ENCODE measurements at places on chromosomes 5 and 9. TPM values are rescaled to one million over a fixed set of nuclear protein-coding genes. Genes with fewer than 3 reads are reported as not detected.

Gene PCDHB3
- total RNA-seq, result 0.38 TPM

Gene OLFML2A
- 0.28 TPM for total RNA-seq

Gene CYLC2
- total RNA-seq, result not detected

Gene ST8SIA4
- total RNA-seq, result 8.0 TPM

Gene IL4
- not detected for total RNA-seq

Gene ADRA1B
- total RNA-seq, result 0.94 TPM

Gene F2RL2
- 1.1 TPM for total RNA-seq

Gene FOXD4L4
- 0.09 TPM for total RNA-seq

Gene ZFP2
- 0.18 TPM for total RNA-seq

Gene MLANA
- not detected for total RNA-seq

Gene BAAT
- under 0.01 TPM for total RNA-seq

Gene MZB1
- total RNA-seq, result 0.09 TPM

Gene OLFM1
- total RNA-seq, result 0.56 TPM

Gene IER5L
- total RNA-seq, result 10.5 TPM

Gene ISL1
- not detected for total RNA-seq

Gene PCDHB7
- 0.45 TPM for total RNA-seq

Gene CTXN3
- not detected for total RNA-seq

Gene CCL27
- not detected for total RNA-seq

Gene RPL35
- 2,756 TPM for total RNA-seq

Gene CDC23
- 28.6 TPM for total RNA-seq

Gene FOXI1
- total RNA-seq, result not detected

Gene DPM2
- total RNA-seq, result 8.1 TPM

Gene NTRK2
- total RNA-seq, result 0.09 TPM

Gene SPINK13
- not detected for total RNA-seq

Gene PRDM12
- total RNA-seq, result not detected

Gene MOB3B
- under 0.01 TPM for total RNA-seq

Gene SPAG8
- total RNA-seq, result 0.27 TPM

Gene IL3
- not detected for total RNA-seq

Gene SPATA31D4
- not detected for total RNA-seq

Gene GPRIN1
- total RNA-seq, result 3.1 TPM

Gene CDC20B
- not detected for total RNA-seq

Gene HNRNPH1
- 891 TPM for total RNA-seq

Gene PDE6A
- under 0.01 TPM for total RNA-seq

Gene TSSK1B
- total RNA-seq, result 0.09 TPM

Gene HDAC3
- 52.0 TPM for total RNA-seq

Gene SLC25A25
- 12.6 TPM for total RNA-seq

Gene PARP8
- total RNA-seq, result 0.27 TPM

Gene YTHDC2
- 34.4 TPM for total RNA-seq

Gene PDZD2
- 3.2 TPM for total RNA-seq
